ENCODE measurements at places on chromosomes 6 and 20.

DNA sequence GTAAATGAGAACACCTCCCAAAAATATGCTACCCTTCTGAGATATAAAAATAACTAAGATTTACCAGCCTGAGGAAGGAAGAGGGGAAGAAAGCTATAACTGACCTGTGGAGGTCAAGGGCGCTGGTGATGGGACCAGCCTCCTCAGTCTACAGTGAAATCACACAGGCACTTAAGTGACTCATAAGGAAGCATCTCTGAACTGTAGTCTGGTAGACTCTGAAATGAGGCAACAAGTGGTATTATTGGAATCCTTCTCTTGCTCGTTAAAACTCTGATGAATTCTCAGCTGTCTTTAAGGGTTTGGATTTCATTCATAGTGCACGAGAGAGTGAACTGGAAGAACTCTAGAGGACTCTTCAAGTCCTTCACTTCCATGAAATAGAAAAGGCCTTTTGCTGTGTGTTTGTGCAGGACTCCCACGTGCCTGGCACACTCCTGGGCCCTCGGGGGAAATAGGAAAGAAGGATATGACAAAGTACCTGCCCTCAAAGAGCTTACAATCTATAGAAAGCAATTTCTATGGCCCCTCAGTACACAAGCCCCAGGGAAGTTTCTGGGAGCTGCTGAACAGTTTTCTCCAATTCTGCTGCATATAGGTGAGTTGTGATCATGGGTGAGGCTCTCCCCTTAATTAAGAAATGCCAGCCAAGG lies 231.8 kb upstream of the RREB1 start:
- no peak for DNase-seq

- DNase-seq, result no peak
Measured at GRCh38 chr6:21208081-21208795, 385.3 kb upstream of the SOX4 start.

DNA sequence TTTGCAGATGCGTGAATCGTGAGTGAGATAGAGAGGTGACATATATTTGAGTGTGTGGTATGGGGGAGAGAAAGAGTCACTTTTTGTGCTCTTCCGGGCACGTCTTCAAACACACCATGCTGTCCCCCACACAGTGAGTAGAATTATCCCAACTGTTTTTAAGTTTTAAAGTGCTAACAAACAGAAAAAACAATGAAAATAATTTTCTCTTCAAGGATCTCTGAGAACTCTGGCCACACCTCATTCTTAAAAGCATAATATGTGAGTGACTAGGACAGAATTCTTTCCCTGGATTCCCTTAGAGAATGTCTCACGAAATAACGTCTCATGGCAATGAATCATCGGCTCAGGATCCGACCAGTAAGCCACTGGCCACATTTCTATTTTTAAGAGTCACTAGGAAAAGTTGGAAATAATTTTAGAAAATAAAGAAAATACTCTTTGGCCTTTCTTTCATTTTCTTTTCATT lies 235.7 kb upstream of the ZNF217 start:
- no peak for DNase-seq

DNA sequence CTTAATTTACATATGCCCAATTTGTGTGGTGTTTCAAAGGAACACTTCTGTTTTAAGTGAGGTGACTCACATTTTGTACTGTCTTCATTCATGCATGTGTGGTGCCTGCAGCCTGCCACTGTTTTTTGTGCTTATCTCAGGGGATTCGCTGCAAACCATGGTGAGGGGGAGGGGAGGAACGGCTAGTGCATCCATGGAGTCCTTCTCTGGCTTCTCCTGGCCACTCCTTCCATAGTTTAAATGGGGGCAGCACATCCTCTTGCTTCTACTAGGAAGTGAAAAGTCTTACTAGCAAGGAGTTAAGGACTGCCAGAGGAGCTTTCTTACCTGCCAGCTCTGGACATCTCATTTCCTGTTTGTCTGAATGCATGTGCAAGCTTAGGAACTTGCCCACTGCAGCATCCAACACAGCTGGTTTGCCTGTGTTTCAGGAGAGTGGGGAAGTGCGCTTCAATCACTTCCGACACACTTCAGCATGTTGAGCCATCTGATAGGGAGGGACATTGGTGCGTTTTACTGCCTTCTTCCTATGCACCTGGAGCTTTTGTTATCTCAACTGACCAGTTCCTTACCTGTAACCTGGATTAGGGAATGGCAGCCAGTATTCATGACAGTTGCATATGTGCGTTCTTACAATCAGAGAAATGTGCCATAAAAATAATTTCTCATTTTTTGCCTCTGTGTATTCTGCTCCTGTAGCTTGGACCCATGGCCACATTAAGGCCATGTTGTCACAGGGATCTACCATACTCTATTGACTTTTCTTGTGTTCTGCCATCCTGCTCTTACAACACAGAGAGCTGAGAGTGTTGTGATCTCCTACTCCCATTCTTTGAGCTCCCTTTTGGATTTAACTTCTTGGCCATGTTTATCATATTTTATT lies 211.3 kb downstream of the ARID1B start:
- no peak for DNase-seq

DNA sequence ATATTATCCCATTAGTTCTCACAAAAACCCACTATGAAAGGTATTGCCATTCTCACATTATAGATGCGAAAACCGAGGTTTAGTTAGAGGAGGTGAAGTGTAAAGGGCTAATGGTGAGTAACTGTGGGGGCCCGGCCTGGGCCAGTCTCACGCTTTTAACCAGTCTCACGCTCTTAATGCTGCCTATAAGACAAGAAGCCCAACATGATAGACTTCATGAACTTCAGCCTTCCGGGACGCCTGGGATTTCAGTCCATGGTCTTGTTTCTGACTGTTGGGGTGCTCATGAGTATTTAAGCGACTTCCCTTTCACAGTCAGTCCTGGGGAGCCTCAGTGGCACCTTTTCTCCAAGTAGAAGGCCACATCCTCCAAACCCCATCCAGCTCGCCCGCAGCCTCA lies 31.7 kb downstream of the AGPAT4 start:
- no peak for DNase-seq

GRCh38 chr6:66865771-66866170 lies 1158.7 kb upstream of the EYS start:
- DNase-seq, result no peak

GRCh38 chr20:57053793-57054552 lies 212.5 kb downstream of the BMP7 start:
- DNase-seq, result no peak

DNA sequence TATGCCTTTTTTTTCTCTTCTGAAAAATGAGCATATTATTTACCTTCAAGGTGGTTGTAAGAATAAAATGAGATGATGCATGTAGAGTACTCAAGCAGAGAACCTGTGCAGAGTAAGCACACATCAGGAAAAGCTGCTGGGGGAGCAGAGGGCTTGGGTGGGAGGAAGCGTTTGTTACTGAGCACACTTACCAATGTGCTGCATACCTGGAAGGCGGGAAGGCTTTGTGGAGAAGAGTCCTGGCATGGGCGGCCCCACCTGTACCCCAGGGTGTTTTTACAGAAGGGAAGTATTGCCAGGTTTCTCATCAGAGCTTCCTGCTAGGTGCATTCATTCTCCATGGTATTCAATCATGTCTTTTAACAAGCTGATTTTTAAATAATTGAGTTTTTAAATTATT lies 52.9 kb downstream of the CSE1L start:
- DNase-seq, result no peak

- DNase-seq, result no peak
Measured at GRCh38 chr6:82693094-82693493, 329.5 kb downstream of the TPBG start.

- DNase-seq, result no peak
Measured at GRCh38 chr6:126064748-126065401, 78.5 kb downstream of the TRMT11 start.

GRCh38 chr6:156013155-156013554 lies 557.5 kb upstream of the NOX3 start:
- no peak for DNase-seq

DNA sequence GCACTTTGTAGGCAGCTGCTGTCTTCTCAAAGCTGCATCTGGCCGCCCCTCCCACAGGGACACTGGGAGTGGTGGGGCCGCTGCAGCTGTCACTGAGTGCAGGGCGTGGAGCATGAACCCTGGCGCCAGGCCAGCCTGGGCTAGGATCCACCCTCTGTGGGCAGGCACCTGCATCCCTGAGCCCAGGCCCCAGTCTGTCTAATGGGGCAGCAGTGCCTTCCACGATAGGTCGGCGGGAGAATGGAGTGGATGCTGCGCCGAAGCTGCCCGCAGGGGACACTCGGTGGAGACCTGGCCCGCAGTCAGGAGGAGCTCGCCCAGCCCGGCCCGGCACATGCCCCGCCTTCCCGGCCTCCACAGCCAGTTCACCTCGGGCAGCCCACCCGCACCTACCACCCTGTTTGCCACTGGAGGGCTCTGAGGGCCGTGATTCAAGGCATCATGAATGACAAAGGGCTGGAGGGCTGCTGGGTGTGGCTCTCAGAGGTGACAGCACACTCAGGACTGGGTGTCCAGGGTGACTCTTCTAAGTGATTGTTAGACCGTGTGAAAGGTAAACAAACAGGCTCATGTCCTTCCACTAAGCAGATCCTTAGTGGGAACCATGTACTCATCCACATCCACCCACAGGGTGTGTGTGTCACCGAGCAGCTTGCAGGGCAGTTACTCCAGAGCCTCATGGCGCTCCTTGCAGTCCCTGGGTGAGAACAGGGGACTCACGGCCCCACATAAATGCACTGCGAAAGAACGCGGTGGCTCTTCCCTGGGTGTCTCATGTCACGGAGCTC lies 133.9 kb downstream of the AGPAT4 start:
- DNase-seq, result no peak

- no peak for DNase-seq
Measured at GRCh38 chr6:125888989-125889656, 67.4 kb upstream of the HINT3 start.

GRCh38 chr6:157541618-157542413 lies 160.8 kb downstream of the ZDHHC14 start:
- DNase-seq, result no peak

DNA sequence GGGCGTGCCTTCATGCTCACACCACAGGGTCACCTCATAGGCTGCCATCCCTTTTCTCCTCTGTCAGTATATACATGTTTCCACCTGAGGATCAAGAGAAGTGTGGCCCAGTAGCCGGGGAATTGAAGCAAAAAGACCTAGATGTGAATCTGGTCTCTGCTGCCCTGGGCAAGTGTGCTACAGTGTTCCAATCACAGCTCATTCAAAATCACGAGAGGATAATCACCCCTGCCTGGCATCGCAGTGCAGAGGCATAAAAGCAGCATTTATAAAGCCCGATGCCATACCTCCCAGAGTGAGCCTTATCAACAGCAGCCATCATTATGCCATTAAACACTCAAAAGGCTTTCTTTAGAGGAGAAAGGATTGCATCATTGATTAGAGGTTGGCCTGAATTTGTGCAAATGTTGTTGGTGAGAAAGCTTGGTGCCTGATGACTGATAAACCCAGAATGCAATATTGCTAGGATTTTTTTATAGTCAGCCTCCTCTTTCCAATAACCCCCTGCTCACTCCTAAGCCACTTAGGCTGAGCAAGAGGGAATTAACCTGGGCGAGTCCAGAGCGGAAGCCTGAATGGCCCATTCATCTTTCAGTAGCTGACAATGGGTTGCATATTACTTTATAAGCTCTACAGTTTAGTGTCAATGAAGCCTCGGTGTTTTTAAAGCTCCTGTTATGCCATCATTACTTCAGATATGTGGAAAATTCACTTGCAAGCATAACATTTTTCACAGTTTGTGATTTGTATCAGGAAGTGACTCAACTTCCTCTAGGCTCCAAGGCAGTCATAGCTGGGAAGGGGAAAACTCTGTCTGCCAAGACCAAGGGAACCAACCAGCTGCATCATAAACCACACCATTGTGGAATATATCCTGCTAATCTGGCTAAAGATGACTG lies 92.5 kb upstream of the NXT1 start:
- DNase-seq, result no peak

DNA sequence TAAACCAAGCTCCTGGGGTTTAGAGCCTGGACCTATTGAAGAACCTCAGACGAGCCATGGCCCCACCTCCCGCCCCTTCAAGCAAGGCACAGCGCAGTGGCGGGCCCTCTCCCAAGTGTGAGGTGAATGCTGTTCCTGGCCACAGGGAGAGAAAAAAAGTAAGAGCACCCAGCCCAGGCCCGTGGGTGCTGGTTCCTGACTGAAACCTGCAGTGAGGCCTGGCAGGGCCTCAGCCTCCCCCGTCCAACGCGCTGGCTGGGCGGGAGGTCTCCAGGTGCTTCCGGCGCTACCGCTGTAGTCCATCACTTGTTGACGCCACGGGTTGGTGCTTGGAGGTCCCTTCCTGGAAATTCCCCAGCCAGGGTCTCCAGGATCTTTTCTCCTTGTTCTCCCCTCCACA lies 5.5 kb upstream of the FAM83C start:
- DNase-seq, result no peak

DNA sequence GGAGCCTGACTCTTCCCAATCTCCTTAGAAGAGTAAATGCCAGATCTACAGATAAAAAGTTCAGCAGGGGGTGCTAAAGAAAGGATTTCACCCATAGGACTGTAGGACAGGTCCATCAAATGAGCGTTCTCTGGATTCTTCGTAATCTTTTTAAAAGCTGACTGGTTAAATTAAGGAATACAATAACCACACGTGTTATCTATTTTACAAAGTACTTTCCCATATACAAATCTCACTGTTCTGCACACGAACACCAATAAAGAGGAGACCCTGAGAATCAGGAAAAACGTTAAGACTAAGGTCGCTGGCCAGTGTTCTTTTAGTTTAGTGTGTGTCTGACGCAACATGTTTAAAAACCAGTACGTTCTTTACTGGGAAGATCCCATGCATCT lies 542 bp downstream of the TUBE1 start:
- no peak for DNase-seq

DNA sequence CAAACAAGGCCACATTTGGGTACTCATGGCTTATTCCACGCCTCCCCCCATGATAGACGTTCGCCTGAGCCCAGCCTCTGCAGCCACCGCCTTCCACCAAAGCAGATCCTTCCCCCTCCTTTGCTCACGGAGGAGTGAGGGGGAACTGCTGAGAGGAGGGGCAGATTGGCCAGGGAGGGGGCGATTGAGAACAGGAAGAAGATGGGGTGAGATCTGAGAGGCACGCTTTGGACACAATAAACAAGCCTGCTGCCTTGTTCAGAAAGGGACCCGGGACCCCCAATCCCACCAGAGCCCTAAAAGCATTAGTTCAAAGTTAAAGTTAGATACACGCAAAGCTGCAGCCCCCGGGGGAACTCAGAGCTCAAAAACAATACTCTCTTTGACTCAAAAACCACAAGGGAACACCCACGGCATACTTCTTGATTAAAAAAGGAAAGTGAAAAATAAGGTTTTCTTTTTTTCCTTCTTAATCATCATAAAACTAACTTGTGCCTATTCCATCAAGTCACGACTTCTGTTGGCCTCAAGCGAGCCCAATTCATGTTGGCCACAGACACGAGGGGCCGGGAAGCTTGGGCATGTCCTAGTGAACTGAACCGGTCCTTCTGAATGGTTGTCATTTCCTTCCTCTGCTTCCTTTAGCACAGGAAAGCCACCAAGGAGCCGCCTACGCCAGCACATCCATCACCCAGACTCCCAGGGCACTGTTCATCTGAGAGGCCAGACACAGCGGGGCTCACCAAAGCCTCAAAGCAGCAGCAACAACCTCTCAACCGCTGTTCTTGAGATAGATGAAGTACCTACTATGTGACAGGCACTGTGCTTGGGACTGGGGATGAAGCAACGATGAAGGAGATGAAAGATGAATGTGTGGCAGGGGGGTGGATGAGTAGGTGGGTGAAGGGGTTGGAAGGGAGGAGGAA lies 44.7 kb downstream of the NFATC2 start:
- DNase-seq, result peak; percentile 30

GRCh38 chr20:17465236-17465635 lies 65.9 kb downstream of the BFSP1 start:
- no peak for DNase-seq

- no peak for DNase-seq
Measured at GRCh38 chr6:151109869-151110575, 129.7 kb upstream of the AKAP12 start.

Data from stimulated activated CD4-positive, alpha-beta T cell treated with anti-CD3 and anti-CD28 coated beads, Interleukin-15, amount 100 ng/mL, for 1 hour (primary cell).